ENCODE measurements at places on chromosomes 3 and 15.

- no peak for DNase-seq
Measured at GRCh38 chr3:56884387-56884786, 82.6 kb upstream of the ARHGEF3 start.

GRCh38 chr3:124248471-124249028 lies 256.6 kb upstream of the ROPN1 start:
- no peak for DNase-seq

GRCh38 chr3:124097362-124098131 lies 105.6 kb upstream of the ROPN1 start:
- no peak for DNase-seq

DNA sequence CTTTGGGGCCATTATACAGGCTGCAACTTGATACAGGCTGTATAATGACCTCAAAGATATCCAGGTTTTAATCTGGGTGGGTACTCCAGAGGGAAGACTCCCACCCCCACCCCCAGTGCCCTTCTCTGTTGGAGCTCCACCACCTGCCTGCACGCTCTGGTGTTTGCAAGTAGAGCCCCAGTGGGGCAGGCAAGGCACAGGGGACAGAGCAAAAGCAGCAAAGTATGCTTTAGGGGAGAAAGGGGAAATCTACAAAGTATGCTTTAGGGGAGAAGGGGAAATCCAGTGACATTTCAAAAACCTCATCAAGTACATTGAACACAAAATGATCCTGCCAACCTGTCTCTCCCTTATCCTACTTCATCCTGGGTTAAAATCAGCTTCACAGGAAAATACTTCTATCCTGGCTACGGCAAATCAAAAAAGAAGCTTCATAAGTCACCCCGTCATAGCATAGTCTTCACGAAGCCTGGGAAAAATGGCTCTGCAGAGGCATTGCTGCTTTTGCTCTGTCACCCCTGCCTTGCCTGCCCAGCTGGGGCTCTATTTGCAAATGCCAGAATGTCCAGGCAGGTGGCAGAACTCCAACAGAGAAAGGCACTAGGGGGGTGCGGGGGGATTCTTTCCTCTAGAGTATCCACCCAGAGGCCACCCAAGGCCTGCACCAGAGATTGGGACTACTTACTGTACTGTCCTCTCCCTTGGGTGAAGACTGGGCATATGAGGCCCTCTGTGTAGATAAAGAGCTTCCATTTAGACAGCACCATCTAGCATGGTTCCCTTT lies 60.9 kb upstream of the ATP11B start:
- no peak for DNase-seq

GRCh38 chr15:69782809-69783208 lies 314.9 kb downstream of the TLE3 start:
- DNase-seq = no peak

- no peak for DNase-seq
Measured at GRCh38 chr15:55879181-55879580, 114.2 kb downstream of the NEDD4 start.

DNA sequence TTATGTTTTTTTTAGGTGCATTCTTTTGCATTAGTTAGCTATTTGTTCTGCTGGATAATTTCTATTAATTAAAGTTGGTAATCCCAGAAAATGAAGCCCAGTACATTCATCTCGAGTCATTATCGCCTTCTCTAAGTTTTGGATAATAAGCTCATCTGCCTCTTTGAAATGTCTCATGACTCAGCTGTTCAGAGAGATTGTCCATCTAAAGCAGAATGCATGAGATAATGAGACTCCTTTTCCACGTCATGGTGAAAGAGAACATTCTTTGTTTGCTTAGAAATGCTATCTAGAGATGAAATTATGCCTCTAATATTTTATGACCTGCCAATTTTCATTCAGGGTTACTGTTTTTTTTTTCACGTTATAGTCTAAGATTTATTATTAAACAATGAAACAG lies 374.7 kb upstream of the GOLIM4 start:
- no peak for DNase-seq

DNA sequence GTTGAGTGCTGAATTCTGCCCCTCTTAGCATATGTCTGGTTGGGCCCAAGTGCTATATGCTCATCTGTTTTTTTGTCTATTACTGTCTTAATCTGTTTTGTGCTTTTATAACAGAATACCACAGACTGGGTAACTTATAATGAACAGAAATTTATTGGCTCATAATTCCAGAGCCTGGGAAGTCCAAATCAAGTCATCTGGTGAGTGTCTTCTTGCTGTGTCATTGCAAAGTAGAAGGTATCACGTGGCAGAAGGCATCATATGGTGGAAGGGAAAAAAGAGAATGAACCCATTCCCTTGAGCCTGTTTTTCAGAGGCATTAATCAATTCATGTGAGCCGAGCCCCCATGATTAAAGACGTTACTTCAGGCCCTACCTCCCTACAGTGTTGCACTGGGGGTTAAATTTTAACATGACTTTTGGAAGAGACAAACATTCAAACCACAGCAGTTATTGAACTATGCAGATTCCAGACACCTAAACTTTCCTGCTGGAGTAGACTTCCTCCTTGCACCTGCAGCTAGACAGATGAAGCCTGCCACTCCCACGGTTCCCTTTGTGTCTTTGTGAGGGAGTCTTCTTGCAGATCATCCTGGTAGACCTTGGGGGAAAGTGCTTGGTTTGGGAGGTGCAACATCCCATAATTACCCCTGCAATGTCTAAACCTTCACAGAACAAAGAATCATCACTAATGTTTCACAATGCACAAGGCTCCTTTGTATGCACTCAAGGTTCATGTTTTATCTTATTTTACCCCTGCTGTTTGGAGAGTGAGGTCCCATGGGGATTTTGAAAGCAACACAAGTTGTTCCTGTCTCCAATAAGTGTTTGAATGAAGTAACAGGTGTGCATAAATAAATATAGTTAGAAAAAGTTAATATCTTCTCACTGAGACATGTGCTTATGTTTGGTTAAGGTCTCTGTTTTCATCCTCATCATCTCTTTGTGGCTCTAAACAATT lies 64.7 kb upstream of the XCR1 start:
- no peak for DNase-seq

Measured in stimulated activated CD4-positive, alpha-beta T cell treated with anti-CD3 and anti-CD28 coated beads, Interleukin-4, amount 100 ng/mL, for 48 hours (primary cell).